Bronchus fibroblast of lung (primary cell): ENCODE measurements at places on chromosomes 2 and 18. TPM values are rescaled to one million over a fixed set of nuclear protein-coding genes. Genes with fewer than 3 reads are reported as not detected.

Gene SP5
- not detected in 2 replicates for total RNA-seq

Gene GPAT2
- total RNA-seq = 2.4 and 2.5 TPM in 2 replicates

Gene ADNP2
- total RNA-seq = 11.6 and 12.6 TPM in 2 replicates

Gene HNMT
- 26.1 and 26.5 TPM in 2 replicates for total RNA-seq

Gene CRYBA2
- not detected in 2 replicates for total RNA-seq

Gene UGT1A8
- not detected in 2 replicates for total RNA-seq

Gene REG3G
- total RNA-seq = not detected in 2 replicates

Gene DSC1
- not detected in 2 replicates for total RNA-seq

Gene CPLX4
- total RNA-seq = not detected in 2 replicates

Gene CXCR1
- not detected in 2 replicates for total RNA-seq

Gene KCNK3
- not detected in 2 replicates for total RNA-seq

Gene AQP12A
- total RNA-seq = not detected in 2 replicates

Gene WNT6
- not detected in 2 replicates for total RNA-seq

Gene FSIP2
- under 0.01 and 0.15 TPM in 2 replicates for total RNA-seq

Gene MRO
- total RNA-seq = 0.30 TPM in 1 of 2 replicates, not detected in the other

Gene TAF1B
- total RNA-seq = 5.4 and 10.3 TPM in 2 replicates

Gene C2orf66
- total RNA-seq = not detected in 2 replicates

Gene RELCH
- total RNA-seq = 13.7 and 18.0 TPM in 2 replicates

Gene RTTN
- total RNA-seq = 9.4 and 10.6 TPM in 2 replicates

Gene RGPD5
- 5.4 and 6.1 TPM in 2 replicates for total RNA-seq

Gene TANC1
- total RNA-seq = 13.1 and 13.8 TPM in 2 replicates

Gene CLHC1
- 2.7 and 3.7 TPM in 2 replicates for total RNA-seq

Gene CENPA
- 23.4 and 25.1 TPM in 2 replicates for total RNA-seq

Gene CCDC74B
- total RNA-seq = 6.2 and 6.9 TPM in 2 replicates

Gene IL1R2
- 0.50 and 0.74 TPM in 2 replicates for total RNA-seq

Gene SLC66A3
- total RNA-seq = 40.9 and 42.4 TPM in 2 replicates
